ENCODE measurements at places on chromosomes 1 and 21.

- no peak for DNase-seq
Observed at GRCh38 chr21:45228656-45229240, 58.9 kb downstream of the POFUT2 start.

- no peak for DNase-seq
Observed at GRCh38 chr1:33232716-33233115, 23.6 kb upstream of the ZNF362 start.

DNA sequence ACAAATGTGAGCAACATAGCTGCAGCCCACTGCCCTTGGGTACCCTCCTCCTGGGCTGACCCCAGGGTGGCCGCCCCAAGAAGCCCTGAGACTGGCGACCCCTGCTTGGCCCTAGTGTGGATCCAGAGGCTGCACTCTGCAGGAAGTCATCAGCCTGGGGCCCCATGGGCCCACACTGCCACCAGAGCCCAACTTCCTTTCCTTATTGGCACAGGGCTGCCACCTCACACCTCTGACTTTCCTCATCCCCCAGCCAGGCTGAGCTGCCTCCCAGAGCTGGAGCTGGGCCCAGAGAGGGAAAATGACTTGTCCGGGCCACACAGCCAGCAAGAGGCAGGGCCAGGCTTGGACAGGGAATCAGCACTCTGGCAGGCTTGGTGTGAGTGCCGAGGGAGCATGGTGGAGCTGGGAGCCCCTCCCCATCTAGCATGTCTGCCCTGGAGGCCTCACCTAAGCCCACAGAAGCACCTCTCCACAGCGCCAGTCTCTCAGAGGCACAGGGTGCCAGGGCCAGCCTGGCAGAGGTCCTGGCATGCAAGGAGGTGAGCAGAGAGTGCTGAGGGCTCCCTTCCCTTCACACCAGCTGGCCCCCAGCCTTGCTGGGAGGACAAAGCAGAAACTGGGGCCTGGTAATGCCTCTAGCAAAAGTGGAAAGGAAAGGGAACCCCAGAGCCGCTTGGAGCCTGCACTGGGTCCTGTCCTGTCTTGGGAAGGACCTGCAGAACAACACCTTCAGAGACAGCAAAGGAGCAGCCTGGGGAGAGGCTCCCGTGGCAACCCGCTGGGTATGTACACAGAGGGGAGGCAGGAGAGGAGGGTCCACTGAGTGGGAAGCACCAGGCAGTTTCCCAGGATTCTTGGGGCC is 3.2 kb downstream of the RAP1GAP start:
- DNase-seq = no peak

DNA sequence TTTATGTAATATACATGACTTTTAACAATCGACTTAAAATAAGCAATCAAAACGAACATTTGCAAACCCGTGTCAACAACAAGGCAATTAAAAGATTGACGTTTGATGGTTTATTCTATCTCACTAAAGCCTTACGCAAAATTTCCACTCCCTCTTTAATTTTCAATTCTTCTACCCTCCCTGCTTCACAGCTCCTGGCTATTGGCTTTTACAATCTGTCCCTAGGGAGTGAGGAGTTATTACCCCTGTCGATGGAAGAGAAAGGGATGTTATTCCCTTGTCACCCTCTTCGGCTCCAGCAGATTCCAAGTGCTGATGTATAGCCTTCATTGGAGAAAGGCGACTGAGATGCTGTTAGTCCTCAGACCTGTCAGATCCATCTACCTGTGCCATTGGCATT is 161.3 kb downstream of the ZNF281 start:
- no peak for DNase-seq

DNA sequence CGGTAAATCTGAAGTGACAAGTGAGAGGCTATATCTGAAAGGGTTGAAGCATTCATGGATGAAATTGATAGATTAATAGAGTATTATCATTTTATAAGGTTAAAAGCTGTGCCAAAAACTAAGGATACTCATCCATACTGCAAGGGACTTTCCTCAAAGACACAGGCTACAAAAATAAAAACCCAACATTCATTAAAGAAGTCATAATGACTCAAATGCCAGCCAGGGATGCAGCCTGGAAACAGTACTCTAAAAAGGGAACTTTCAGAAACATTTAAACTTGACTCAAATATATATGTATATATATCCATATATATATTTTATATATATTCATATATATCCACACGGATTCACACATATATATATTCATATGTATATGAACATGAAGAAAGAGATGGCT is 1.1 kb upstream of the TIAM1 start:
- DNase-seq = no peak

GRCh38 chr1:151511636-151512215 is 539 bp downstream of the CGN start:
- peak; percentile 6 for DNase-seq

Measured in activated T-helper 9 cell treated with anti-CD3 and anti-CD28 coated beads, Interleukin-2, amount 50 U/mL, for 16 hours (primary cell).